ENCODE measurements at places on chromosomes 16 and 17.

- DNase-seq, result no peak
These were observed 828.9 kb downstream of the CDH11 start for GRCh38 chr16:64292953-64293352.

DNA sequence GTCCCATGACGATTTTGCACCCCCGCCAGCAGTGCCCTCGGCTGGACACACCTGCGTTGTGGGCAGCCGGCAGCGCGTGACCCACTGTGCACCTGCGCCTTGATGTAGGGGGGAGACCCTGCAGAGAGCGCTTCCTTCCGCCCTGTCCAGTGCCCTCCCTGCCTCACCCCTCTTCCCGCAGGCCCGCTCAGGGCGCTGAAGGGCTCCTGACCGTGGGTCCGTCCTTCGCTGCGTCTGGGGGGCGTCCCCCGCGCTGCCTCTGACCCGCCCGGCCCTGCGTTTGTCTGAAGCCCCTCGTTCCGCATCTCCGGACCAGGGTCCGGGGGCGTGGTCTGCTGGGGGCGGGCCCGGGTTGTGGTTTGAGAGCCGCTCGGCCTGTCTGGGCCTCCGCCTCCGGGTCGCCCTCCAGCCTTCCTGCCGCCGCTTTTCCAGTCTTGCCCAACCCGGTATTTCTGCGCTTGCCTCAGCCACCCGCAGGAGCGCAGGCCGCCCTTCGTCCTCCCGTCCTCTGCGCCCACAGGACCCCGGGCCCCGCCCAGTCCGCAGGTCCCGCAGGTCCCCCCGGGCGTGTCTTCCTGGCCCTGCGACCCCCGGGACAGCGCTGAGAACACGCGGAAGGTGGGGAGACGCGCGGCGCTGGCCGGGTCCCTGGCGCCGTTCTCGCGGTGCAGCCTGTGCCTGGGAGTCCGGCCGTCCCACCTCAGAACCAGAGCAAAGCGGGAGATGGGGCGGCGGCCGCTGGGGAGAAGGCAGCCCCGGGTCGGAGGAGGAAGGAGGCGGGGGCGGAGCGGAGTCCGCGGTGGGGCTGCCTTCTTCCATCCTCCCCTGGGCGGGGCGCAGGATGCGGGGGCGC is 4.0 kb upstream of the IL17C start:
- DNase-seq, result peak; percentile 84

DNA sequence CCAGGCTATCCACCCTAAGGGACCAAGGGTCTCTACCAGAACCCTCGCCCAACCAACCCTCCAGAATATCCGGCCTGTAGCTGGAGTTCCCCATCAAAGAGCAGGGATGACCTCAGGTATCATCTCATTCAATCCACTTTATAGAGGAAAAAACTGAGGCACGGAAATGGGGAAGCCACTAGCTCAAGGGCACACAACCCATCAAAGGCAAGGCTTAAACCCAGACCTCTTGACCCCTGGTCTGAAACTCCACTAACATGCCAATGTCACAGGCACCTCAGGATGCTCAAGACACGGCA is 1.6 kb downstream of the TBC1D10B start:
- no peak for DNase-seq

DNA sequence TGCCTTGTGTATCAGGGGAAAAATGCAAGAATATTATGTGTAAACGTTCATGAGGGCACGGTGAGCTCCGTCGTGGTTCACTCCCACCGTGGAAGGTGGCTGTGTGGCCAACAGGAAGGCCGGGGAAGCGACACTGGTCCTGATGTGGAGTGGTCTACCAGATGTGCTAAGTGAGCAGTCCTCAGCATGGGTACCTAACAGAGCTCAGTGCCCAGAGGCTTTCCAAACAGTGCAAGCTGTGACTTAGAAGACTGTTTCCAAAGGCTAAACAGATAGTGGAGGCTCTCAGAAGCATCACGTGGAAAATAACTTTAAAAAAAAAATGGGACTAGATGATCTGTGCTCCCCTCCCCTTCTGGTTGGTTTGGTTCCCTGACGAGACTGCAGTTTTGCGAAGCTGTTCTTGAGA is 199.3 kb upstream of the CHMP6 start:
- DNase-seq, result no peak

DNA sequence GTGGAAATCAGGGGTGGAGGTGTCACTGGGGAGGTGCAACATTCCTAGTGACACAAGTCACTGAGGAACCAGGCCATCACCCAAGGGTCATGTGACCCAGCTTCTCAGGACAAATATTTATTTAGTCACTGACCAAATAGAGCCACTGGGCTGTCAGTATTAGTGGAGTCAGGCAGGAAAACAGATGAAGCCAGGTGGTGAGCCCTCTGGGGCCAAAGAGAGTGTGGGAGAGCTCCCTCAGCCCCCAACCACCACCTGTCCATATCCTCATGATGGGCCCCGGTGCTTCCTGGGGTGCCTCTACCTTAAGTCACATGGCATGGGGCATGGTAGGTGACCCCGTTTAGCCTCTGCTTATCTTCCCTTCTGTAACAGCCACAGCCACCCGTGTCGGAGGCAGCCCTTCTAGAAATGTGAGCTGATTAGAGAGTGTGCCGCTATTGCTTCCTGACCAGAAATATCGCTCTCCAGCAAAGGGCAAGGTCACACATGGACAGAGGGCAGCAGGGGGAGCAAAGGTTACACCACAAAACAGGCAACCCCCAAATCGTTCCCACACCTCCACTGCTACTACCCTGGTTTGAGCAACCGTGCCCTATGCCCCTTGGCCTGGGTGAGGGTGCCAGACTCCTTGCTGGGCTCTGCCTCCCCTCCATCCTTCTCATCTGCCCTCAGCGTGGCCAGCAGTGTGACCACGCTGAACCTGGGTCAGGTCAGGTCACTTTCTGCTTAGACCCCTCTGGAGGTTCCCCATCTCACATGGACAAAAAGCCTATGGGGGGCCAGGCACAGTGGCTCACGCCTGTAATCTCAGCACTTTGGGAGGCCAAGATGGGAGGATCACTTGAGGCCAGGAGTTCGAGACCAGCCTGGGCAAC is 8.6 kb upstream of the AKTIP start:
- no peak for DNase-seq

DNA sequence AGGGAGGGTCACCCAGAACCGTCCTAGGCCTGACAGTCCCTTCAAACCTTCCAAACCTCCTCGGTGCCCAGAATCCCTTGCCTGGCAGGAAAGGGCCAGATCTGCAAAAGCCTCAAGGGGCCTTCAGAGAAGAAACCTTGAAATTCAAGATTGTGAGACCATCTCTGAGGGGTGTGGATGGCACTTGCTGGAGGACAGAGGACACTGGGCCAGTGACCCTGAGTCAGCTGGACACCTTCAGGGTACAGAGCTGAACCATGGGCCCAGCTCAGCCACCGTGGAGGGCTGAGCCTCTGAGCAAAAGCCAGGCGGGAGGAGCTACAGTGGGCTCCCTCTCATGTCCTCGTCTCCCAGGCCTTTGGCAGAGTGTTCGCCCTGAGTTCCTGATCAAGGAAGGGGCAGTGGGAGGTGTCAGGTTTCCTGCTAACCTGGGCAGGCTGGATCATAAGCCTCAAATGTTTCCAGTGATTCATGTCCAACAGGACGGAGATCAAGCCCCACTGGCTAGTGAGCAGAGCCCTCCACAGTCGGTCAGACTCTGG is 3.0 kb downstream of the PDILT start:
- no peak for DNase-seq

GRCh38 chr16:78931678-78932077 is 668.9 kb downstream of the MAF start:
- no peak for DNase-seq

- DNase-seq, result no peak
These were observed 537 bp upstream of the GJC1 start for GRCh38 chr17:44830359-44831288.

DNA sequence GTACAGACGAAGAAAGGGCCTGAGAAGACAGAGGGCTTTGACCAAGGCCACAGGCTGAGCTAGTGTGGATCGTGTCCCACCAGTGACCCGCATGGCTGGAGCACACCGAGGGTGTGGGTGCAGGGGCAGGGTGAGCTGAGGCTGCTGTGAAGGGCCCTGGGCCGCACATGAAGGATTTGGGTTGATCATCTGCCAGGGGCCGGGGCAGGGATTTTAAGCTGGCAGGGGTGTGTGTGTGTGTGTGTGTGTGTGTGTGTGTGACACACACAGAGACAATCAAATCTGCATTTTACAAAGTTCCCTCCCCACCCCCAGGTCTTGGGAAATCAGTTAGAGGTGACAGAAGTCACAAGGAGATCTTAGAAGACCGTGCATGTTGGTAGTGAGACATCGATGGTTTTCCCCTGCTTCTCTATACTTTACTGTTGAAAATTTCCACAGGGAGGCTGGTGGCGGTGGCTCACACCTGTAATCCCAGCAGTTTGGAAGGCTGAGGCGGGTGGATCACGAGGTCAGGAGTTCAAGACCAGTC is 65.2 kb downstream of the SRCIN1 start:
- DNase-seq, result no peak

- no peak for DNase-seq
These were observed 568.7 kb upstream of the HSBP1 start for GRCh38 chr16:83238949-83239691.

- DNase-seq, result no peak
These were observed 5.0 kb downstream of the SOST start for GRCh38 chr17:43753493-43754129.

- peak; percentile 29 for DNase-seq
These were observed 6.4 kb downstream of the ZNF469 start for GRCh38 chr16:88389191-88389590.

DNA sequence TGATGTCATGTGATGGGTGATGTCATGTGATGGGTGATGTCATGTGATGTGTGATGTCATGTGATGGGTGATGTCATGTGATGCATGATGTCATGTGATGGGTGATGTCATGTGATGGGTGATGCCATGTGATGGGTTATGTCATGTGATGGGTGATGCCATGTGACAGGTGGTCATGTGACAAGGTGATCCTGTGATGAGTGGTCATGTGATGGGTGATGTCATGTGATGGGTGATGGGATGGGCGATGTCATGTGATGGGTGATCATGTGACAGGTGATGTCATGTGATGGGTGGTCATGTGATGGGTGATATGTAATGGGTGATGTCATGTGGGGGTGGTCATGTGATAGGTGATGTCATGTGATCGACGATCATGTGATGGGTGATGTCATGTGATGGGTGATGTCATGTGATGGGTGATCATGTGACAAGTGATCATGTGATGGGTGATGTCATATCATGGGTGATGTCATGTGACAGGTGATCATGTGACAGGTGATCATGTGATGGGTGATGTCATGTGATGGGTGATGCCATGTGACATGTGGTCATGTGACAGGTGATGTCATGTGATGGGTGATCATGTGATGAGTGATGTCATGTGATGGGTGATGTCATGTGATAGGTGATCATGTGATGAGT is 17.2 kb downstream of the CD300LB start:
- no peak for DNase-seq

DNA sequence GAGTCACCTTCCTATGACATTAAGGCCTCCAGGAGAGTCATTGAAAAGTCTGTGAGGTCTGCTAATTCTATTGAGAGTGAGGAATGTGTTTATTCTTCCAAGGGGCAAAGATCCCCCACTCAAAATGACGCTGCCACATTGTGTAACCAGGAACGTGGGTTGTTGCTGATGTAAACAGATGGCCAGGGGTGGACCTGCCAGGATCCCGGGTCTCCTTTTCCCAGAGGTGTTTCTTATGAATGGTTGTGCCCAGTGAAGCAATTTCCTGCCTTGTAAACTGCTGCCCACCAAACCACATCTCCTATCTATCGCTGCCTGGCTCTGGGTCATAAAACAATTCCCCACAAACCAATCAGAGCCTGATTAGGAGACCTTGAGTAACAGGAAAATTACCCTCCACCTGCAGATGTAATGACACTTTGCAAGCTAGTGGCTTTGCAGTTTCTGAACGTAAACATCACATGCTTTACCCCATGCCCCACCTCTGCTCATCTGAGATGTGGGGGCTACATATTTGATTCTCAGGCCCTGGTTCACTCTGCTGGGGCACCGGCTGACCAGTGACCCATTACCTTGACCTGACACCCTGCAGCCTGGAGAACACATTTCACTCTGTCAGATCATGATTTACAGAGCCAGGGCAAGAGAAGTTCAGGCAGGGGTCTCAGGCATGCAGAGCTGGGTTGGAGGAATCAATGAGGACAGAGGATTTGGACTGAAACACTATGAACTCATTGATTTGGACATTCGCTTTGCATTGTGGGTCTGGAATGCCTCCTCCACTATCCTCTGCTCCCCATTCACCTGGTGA is 33.1 kb upstream of the DDX52 start:
- no peak for DNase-seq

GRCh38 chr17:27531469-27531961 is 75.3 kb downstream of the KSR1 start:
- DNase-seq, result no peak

DNA sequence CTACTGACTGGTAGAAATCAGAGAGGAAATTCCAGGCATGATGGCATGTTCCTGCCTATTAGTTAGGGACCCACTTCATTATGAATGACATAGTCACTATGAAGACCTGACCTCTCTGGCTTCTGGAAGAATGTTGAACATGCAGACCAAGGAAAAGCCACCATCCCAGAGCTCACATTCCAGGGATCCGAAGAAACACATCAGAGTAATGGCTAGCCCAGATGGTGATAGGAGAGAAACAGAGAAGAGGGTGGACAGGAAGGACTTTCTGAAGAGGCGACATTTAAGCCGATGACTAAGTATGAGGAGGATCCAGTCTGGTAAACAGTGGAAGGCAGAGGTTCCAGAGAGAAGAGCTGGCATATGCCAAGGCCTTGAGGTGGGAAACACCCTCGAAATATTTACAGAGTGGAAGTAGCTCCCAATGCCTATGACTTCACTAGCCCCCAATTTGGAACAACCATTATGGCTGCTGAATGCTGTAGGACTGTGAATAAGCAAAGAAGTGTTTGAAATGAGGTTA is 216.2 kb downstream of the RBFOX1 start:
- DNase-seq, result no peak

- no peak for DNase-seq
These were observed 526.8 kb upstream of the GOT2 start for GRCh38 chr16:59260892-59261291.

DNA sequence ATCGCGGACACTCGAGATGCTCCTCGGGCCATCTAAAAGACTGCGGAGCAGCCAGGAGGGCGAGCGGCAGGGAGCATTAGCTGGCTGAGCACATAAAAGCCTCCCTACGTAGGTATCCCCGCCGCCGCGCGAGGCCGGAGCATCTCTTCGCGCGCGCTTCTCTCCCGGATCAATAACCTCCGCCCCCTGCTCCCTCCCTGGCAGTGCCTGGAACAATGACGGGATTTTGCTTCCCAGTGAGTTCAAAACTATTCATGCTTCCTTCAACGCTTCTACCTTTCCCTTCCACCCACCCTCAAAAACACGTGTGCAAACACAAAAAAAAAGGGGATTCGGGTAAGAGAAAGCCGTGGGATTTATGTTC is 984 bp downstream of the CENPV start:
- DNase-seq, result peak; percentile 57

DNA sequence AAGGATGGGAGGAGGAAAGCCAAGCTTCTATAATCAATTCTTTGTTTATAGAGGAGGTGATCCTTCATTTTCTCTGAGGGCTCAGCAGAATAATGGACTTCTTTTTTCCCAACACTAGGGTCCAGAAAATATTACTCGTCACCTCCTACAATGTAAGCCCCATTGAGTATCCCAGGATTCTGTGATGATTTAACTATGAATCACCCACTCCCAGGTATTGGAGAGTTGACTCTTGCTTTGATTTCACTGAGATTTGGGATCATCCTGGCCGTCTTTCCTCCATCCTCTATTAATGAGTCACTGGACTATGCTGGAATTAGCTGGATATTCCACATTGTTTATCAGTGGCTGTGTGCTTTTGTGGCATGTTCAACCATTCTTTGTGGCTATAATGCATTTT is 452.0 kb downstream of the NPIPA7 start:
- DNase-seq, result no peak
